ENCODE measurements at places on chromosomes 2 and 18.

DNA sequence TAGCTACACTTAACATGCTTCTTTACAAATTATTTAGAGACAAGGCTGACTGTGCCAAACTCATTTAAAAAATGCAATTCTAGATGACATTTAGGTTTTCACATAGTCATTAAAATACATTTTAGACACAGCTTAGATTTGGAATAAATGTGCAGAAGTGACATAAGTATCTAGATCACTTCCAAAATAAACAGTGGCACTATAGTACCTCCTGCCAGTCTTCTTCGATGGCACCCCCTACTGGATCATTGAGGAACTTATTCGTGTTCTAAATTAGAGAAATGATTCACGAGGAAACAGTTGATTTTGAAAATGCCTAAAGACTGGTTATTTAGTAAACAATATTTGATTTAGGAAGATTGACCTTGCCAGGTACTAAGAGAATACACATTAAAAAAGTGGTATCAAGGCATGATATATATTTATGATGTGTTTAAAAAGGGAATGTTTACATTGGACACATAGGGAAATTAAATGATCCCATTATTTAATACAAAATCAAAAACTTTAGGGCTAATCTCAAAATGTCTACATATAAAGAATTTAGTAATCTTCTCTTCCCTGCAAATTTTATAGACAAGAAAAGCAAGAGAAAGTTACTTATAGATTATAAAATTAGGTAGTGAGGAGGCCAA, 323.9 kb downstream of the XIRP2 start:
- DNase-seq: peak; percentile 20

GRCh38 chr2:11891028-11891427, 144.6 kb downstream of the LPIN1 start:
- DNase-seq: no peak

- DNase-seq: peak; percentile 58
Observed at GRCh38 chr2:100427627-100428258, 10.3 kb upstream of the CHST10 start.

- DNase-seq: no peak
Observed at GRCh38 chr2:195664528-195664927, 7.5 kb downstream of the SLC39A10 start.

DNA sequence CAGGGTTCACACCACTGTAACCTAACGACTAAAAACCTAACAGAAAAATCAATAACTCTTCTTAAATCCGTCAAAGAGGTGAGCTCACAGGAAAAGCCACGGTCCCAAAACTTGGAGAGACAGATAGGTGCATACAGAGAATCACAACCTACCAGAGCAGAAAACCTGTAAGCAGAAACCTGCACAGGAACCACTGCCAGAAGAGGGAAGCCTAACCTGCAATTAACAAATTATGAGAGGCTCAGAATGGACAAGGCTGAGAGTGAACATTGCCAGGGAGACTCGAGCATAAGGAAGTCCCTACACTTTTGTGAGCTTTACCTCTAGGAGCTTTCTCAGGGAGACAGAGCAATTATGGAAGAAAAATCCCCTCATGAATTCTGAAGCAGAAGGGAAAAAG, 156.2 kb upstream of the NETO1 start:
- DNase-seq: no peak

DNA sequence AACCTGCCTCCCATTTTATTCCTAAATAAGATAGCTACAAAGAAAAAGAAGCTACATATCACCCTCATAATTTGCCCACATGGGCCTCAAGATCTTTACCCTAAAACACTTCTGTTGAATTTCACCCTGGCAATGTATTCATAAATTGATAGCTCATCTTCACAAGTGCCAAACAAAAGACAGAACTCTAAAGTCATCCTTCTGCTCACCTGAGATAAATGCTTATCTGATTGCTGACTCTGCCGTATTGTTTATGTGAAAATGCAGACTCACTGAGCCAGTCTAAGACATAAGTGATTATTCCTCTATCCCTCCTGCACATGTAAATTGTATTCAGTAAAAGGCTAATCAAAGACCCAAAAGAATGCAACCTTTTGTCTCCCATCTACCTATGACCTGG, 2.0 kb downstream of the RDH14 start:
- DNase-seq: no peak

- DNase-seq: no peak
Observed at GRCh38 chr18:25557011-25557410, 205.0 kb upstream of the ZNF521 start.

GRCh38 chr2:38856165-38856564, 19.6 kb downstream of the DHX57 start:
- no peak for DNase-seq

DNA sequence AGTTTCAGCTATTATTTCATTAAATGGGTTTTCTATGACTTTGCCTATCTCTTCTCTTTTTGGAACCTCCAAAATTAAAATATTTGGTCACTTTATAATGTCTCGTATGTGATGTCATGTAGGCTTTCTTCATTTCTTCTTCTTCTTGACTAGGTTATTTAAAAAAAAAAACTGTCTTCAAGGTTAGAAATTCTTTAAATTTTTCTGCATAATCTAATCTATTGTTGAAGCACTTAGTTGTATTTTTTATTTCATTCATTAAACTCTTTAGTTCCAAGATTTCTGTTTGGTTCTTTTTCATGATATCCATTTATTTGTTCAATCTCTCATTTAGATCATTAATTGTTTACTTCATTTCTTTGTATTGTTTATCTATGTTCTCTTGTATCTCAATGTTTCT, 43.8 kb upstream of the ROCK1 start:
- DNase-seq: no peak
